ENCODE measurements at places on chromosomes 12 and 14.

- DNase-seq = no peak
Observed at GRCh38 chr12:125528281-125528680, 463.0 kb downstream of the AACS start.

- DNase-seq = no peak
Observed at GRCh38 chr12:26017484-26018211, 59.2 kb downstream of the RASSF8 start.

GRCh38 chr14:94052199-94052598, 26.1 kb downstream of the OTUB2 start:
- no peak for DNase-seq

- DNase-seq = no peak
Observed at GRCh38 chr12:92533280-92533890, 169.4 kb upstream of the PLEKHG7 start.

DNA sequence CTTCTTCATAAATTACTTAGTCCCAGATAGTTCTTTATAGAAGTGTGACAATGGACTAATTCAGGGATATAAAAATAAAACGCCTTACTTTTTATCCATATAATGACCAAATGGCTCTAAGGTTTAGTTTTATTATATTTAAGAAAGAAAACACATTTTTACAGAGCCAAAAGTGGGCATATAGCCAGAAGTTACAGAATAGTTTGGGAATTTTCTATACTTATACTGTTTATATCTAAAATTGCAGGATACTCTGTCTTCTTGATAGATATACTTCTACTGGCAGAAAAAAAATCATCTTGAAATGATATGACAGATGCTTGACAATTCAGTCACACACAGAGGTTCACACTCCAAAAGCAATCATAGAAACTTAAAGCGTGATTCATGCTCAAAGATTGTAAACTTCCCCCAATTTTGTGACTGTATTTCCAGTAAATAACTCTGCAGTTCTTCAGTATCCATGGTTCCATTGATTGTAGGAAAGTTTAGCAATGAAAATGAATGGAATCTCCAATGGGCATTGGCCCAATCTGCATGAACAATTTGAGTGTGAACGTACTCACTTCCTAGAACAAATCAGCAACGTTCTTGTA, 307.8 kb downstream of the NOVA1 start:
- DNase-seq = no peak

- no peak for DNase-seq
Observed at GRCh38 chr14:36520601-36521525, 831 bp upstream of the NKX2-1 start.

- no peak for DNase-seq
Observed at GRCh38 chr14:104392001-104392395, 187.6 kb upstream of the C14orf180 start.

GRCh38 chr12:95721320-95721719, 69.2 kb downstream of the NTN4 start:
- DNase-seq = no peak

GRCh38 chr12:1799051-1799881, 21.1 kb upstream of the LRTM2 start:
- no peak for DNase-seq

DNA sequence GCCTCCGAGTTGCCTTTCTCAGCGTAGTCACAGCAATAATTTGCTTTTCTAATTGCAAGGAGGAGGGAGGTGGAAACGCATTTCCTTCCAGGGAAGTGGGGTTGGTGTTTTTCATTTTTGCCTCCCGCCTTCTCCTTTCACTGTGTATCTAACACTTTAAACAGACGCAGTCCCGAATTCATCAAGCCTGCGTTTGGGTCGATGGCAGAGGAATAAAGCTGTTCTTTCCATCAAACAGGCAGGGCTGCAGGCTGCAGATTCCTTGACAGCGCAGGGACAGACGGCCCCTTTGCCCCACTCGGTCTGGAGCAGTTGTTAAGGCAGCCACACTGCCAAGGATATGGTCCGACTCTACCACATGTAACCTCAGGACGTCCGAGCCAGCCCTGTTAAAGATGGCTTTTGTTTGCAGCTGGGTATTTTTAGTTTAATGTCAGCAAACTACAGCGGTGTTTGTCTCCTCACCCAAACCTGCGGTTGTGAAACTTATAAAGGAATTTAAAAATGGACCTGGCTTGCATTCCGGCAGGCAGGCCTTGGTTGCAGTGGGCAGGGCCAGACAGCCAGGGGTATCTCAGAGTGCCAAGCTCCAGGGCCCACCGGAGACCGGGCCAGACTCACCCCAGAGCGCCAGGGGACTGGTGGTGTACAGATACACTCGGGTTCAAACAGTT, 2.1 kb downstream of the CHST11 start:
- DNase-seq = peak; percentile 50

DNA sequence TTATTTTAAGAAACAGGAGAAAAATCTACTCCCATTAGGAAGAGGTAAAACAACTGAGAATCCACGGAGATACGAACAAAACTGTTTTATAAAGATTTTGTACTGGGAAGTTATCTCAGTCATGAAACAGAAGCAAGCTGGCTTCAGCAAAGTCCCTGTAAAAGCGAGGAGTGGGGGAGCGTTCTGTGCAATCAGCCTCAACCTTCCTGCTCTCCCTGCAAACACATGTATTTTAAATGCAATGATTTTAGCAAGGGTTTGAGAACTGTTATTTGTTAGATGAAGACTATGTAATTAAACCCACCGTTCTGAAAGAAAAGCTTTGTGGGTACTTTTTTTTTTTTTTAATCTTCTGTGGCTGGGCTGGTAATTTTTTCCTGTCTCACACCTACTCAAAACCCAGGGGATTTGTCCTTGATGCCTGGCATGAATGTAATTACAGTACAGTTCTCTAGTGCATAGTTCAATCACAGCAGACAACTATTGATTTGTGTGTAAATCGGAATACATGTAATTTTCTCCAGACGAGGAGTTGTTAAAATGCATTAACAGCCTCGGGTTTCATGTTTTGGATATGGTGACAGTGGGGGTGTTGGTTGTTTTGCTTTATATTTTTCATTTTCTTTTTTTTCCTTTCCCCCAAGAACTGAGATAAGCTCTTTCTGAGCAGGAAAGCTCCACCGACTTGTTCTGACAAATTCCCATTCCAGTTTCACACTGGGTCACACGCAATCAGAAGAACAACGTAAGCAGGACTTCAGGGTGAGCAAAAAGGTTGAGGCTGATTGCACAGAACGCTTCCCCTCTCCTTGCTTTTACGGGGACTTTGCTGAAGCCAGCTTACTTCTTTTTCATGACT, 153.6 kb downstream of the PHLDA1 start:
- DNase-seq = no peak

DNA sequence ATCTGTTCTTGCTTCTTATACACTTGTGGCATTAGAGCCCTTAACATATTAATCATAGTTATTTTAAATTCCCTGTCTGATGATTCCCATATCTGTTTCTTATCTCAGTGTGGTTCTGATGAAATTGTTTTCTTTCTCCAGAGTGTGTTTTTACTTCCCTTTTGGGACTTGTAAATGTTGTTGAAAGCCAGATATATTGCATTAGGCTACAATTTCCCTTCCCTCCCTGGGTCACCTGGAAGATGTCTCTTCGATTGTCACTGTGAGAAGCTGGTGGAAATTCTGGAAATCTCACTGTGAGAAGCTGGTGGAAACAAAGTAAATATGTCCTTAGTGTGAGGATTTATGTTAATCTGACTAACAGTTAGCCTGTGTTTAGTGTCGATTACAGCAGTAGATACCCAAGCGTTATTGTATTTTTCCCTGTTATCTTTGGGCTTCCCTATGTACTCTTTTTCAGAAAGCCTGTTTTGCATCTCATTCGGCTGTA, 717.3 kb downstream of the TRHDE start:
- DNase-seq = no peak

- DNase-seq = no peak
Observed at GRCh38 chr12:116556964-116557698, 2.0 kb upstream of the MAP1LC3B2 start.

DNA sequence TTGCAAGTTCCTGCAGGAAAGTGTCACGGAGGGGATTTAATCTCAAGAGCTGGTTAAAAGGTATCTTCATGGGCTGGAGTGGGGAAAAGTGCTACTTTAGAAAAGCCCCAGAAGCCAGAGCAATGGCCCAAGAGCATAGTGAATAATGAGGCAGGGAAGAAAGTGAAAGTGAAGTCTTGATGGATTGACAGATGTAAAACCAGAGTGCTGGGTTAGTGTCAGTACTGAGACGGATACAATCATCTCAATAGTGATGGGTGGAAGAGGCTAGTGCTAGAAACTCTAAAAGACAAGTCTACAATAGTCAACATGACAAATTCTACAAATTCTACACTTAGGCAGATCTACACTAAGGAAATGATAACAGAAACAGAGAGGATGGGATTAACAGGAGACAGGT, 68.1 kb downstream of the CIT start:
- no peak for DNase-seq

- DNase-seq = no peak
Observed at GRCh38 chr14:74558655-74559054, 53.4 kb downstream of the LTBP2 start.

DNA sequence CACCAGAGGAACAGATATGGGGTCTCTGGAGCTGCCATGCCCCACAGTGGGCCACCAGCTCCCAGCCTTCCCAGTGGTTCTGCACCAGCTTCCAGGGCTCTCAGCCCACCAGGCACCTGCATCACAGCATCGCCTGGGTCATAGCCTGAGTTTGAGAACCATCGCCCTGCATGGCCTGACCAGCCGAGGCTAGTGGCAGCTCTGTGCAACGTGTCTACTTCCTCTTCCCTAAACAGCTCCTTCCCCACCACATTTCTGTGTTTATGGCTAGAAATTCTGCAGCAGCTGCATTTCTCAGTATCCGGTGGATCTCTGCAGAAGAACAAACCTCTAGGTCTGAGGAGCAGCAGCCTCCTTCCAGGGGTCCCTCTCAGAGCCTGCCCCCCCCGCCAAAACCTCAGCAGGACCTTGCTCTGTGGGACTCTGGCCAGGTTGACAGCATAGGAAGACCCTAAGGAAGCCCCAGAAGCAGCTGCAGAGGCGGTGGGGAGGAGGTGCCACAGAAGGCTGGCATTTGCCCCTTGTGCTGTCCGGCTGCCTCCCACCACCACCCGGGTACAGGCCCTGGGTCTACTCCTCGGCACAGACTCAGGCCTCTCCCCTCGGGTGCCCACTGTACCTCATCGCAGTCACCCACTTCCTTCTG, 47.7 kb downstream of the PSMA6 start:
- no peak for DNase-seq

- DNase-seq = no peak
Observed at GRCh38 chr12:76085520-76085868, 1.0 kb upstream of the NAP1L1 start.

- DNase-seq = no peak
Observed at GRCh38 chr12:25771041-25771440, 187.4 kb upstream of the RASSF8 start.

- no peak for DNase-seq
Observed at GRCh38 chr12:12985817-12986408, 14.2 kb downstream of the HEBP1 start.

- DNase-seq = no peak
Observed at GRCh38 chr12:120019938-120020337, 30.9 kb downstream of the BICDL1 start.

GRCh38 chr12:52446367-52447045, 5.4 kb downstream of the KRT6B start:
- no peak for DNase-seq

DNA sequence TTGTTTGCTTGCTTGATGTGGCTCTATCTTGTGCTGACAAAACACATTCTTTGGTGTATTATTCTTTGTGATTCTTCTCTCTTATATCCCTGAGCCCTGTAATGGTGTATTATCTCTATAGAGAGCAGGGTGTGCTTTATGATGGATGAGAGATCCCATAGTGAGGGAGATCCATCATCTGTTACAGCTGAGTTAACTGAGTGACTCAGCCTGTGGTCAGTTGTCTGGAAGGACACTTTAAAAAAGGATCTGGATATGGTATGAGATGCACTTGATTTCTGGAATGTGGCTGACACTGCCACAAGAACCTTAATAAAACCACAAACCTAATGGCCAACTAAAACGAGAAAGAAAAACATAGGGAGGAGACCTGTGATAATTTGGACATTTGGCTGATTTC, 461.4 kb upstream of the SYT1 start:
- no peak for DNase-seq

DNA sequence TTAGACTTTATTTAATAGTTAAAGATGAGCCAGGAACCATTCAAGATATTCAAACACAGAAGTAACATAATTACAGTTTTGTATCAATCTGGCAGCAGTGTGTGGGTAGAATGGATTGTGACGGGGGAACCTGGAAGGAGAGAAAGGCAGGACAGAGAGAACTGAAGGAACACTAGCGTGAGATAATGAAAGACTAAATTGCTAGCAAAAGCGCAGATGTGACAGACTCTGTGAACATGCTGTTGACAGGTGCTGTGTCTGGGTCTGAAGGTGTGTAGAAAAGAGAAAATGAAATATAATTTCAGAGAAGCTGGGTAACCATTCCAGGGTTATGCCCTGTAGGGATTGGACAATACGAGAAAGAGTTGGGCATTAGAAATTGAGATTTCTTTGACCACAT, 372.3 kb downstream of the SYT1 start:
- no peak for DNase-seq

- DNase-seq = peak; percentile 67
Observed at GRCh38 chr12:57089271-57090245, 644 bp downstream of the NAB2 start.

DNA sequence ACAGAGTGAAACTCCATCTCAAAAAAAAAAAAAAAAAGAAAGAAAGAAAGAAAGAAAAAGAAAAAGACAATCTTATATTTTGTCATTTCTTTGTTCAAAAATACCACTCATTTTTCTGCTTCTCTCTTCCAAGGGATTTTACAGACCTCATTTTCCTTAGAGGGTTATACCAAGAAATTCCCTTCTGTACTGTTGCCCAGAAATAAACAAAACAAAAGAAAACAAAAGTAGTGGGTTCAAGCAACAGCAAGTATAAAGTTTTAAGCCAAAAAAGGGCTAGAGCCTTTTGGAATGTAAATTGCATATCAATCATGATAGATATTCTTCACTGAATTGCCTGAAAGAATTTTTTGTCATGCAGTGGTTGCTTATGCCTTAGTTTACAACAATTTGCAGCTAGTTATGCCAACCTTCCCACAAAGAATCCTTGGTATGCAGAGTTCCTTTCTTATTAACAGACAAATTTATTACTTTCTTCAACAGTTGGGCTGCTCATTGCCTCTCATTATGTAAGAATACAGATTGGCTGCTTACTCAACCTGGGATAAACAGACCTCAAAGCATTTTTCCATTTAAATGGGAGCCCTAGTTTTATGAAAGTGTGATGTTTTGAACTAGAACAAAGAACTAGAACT, 129.1 kb upstream of the PPFIA2 start:
- no peak for DNase-seq

GRCh38 chr12:53599579-53599978, 26.6 kb downstream of the ATF7 start:
- no peak for DNase-seq

GRCh38 chr12:196436-196835, 17.5 kb downstream of the SLC6A12 start:
- no peak for DNase-seq

- no peak for DNase-seq
Observed at GRCh38 chr14:31590206-31590605, 29.0 kb downstream of the NUBPL start.

GRCh38 chr12:9906873-9907272, 25.3 kb downstream of the CLEC2A start:
- DNase-seq = no peak

DNA sequence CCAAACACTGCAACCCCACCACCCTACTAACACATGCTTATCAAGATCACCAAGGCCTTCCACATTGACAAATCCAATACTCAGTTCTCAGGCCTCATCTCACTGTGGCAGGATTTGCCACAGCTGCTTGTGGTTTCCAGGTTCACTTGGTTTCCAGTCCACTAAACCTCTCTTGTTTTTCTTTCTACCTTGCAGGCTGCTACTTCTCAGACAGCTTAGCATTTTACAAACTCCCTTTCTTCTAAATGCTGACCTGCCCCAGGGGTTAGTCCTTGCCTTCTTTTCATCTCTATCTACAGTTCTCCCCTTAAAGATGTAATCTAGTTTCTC, 84.1 kb downstream of the BCAT1 start:
- no peak for DNase-seq
